ENCODE measurements at places on chromosomes 5 and 9.

GRCh38 chr5:103066326-103066725 is 53.6 kb downstream of the GIN1 start:
- DNase-seq, result no peak

DNA sequence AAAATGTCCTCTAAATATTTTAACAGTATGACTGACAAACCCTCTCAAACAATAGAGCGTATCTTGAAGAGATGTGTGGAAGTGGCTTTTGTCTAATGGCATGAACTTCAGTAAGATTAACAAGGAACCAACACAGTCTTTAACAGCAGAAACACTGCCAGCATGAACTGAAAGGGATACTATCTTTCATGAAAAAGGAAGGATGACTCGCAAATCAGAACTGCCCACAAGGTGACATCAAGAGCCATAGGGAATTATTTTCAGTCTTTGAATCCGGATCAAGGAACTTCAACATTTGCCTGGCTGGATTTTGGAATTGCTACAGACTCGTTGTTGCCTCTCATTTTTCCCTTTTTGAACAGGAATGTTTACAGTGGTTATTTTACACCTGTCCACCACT is 5.1 kb upstream of the HEXB start:
- DNase-seq, result no peak

DNA sequence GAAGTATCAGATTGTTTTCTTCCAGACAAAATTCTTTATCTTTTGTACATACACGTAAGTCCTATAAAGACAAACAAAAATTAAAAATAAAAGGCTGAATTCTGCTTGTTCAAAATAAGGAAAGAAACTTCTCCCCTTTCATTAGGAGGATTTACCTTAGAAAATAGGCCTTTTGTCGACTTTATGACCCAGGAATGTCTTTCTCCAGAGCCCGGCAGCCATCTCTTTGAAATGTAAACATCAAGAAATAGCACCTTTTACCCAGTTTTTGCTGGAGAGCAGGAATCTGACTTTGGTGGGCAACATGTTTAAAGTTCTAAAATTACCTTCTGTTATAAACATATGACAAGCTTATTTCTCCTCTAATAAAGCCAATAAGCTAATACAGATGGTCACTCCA is 373.0 kb upstream of the FTMT start:
- DNase-seq, result no peak

DNA sequence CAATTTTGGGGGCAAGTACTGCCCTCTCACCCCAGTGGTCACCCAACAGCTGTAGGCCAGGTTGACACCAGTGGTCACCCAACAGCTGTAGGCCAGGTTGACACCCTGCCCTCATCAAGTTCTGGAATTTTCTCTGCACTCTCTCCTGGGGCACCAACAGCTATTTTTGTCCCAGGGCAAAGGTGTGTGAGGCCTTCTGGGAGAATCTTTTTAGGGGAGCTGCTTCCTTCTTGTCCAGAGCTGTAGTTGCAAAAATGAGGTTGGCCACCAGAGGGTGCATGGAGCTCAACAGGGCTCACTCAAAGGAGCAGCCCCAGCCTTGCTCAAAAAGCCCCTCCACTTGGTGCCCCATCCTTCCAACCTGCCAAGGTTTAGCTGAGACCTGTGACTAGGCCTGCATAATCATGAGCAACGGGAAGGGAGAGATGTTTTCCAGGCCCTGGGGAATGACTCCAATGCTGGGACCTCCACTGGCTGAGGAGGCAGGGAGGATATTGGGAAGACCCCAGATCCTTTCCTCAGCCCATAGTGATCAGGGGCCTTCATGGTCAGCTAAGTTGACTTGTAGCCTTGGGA is 10.6 kb upstream of the P4HA2 start:
- no peak for DNase-seq

- DNase-seq, result no peak
These were observed 6.9 kb downstream of the CCL19 start for GRCh38 chr9:34684145-34684544.

DNA sequence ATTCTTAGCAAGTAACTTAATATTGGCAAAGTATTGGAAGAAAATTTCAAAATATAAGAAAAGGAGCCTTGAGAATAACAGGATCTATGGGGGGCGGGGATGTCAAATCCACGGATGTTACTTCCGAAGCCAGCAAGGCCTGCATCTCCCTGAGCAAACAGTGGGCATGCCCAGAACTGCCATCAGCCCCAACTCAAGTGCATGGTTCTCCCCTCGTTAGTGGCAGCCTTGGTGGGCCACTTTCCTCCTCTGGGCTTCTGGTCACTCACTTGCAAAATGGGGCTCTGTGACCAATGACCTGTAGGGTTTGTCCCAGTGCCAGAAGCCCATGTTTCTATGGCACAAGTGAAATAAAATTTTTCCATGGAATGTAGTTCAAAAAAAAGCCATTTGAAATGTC is 27.2 kb upstream of the MED10 start:
- DNase-seq, result no peak

DNA sequence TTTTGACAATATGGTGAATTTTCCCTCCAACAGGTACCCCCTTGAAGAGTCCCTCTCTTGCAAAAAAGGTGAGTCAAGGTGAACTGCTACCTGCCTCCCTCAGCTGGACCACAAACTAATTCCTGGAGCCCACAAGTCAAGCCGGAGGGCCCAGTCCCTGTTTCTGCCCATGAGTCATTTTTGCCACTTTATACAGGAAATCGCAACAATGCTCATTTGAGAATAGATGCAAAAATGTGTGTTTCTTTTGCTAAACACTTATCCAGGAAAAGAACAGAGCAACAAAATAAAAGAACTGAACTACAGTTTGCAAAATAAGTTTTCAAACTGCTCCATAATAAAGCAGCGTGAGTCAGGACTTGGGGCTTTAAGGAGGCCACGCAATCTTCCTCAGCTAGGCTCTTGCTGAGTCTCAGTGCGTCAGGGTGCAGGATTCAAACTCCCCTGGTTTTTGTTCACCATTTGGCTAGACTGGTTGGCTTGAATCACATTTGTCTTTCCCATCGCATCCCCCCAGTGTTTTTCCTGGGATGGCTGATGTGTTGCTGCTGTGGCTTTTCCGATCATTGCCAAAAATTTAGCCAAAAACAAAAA is 102.7 kb downstream of the GOLPH3 start:
- DNase-seq, result no peak

DNA sequence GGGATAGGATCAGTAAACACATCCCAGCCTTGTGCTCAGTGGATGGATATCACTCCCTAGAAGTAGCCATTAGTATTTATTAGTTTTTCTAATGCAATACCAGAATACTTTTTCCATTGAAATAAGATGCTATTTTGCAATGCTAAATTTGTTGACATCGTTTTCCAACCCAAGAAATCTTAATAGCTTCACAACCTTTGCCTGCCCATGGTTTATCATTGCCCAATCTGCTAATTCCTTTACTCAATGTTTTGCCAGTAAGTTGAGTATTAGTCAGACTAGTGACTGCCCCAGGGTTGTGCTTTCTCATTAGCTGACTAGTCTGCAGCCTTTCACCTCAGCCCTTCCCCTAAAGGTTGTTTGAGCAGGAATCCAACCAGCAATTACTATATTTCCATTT is 62.9 kb downstream of the NREP start:
- DNase-seq, result no peak

DNA sequence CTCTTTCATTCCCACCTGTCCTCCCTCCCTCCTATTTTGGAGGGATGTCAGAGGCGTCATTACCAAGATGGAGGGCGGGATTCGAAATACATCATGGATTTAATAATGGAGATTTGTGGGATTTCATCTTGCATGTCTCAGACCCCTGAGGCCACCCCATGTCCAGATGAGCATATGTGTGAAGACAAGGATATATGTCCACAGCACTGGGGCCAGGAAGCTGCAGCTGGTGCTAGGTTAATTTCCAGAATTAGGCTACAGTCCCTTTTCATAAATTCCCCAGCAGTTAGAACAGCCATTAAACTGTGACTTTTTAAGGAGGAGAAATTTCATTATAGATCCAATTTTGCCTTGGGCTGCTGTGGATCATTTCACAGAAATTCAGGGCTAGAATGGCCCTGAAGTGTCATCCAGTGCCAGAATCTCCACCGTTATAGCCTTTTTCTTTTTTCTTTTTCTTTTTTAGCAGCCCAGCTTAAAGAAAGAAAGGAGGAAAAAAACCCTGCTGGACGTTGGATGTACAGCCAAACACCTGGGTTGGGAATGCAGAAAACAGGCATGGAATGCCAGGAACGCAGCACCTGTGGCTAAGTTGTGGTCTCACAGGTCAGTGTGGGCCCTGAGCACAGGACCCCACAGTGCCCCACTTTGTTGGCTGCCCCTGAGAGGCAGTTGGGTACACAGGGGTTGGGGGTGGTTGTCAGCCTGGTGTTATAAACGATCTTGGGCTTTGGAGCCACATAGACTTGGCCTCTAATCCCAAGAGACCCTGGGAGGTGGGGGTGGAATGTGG is 50.2 kb upstream of the CXCL14 start:
- no peak for DNase-seq

- no peak for DNase-seq
These were observed 24.9 kb downstream of the CNOT6 start for GRCh38 chr5:180519098-180519497.
